ENCODE measurements at places on chromosomes 3 and 15.

GRCh38 chr3:105255350-105255749, 111.4 kb upstream of the ALCAM start:
- no peak for DNase-seq

DNA sequence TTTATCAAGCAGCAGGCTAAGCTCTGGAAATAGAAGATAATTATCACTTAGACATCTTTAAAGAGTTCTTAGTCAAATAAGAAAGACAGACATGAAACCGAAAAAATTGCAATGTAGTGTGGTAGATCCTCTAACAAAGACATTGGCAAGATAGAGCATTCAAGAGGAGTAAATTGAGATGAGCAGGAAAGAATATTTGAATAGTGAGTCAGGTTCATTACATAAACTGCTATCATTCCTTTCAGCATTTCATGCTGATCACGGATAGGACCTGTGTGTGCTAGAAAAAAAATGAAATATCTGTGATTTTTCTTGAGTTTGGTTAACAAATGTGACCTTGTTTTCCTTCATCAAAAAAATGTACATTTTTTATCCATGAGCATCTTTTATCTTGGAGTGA, 460.9 kb downstream of the OTOL1 start:
- DNase-seq: no peak

- DNase-seq: no peak
Observed at GRCh38 chr3:113174304-113174703, 37.1 kb upstream of the BOC start.

DNA sequence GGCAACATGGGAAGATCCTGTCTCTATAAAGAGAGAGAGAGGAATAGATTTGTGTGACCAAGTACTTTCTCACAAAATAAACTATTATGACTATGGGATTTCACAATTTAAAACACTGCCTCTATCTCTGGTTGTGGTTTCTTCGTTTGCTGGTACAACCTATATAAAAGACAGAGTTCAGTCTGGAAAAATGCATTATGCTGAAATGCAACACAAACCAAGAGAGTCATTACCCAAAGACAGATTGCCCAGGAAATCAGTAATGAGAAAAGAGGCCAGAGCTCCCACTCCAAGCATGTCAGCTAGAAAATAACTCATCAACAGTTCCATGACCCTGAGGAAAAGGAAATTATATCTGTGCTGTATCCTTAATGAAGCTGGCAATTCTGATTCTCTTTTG, 23.2 kb downstream of the GPR176 start:
- no peak for DNase-seq

GRCh38 chr15:80095511-80095910, 36.0 kb downstream of the ZFAND6 start:
- no peak for DNase-seq

Data from activated CD8-positive, alpha-beta memory T cell treated with anti-CD3 and anti-CD28 coated beads for 48 hours (primary cell).